ENCODE measurements at places on chromosomes 4 and X.

DNA sequence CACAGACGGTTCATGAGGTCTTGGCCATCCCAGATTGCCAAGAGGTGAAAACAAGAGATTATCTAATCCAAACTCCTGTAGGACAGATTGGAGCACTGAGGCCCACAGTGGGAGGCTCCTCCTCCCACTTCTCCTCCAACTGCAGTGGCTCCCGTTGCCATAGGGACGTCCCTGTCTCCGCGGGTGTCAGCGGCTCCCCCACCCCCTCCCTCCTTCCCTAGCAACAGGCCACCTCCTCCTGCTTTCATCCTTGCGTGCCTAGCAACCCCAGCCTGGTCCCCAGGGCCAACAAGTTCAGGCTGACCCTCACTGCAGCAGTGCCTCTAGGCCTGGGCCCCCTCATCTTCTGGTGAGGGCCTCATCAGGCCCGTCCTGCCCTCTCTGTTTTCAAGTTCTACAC lies 6.8 kb upstream of the IQSEC2 start:
- no peak for DNase-seq

- DNase-seq = no peak
These were observed 202.3 kb upstream of the CENPE start for GRCh38 chr4:103400405-103400804.

DNA sequence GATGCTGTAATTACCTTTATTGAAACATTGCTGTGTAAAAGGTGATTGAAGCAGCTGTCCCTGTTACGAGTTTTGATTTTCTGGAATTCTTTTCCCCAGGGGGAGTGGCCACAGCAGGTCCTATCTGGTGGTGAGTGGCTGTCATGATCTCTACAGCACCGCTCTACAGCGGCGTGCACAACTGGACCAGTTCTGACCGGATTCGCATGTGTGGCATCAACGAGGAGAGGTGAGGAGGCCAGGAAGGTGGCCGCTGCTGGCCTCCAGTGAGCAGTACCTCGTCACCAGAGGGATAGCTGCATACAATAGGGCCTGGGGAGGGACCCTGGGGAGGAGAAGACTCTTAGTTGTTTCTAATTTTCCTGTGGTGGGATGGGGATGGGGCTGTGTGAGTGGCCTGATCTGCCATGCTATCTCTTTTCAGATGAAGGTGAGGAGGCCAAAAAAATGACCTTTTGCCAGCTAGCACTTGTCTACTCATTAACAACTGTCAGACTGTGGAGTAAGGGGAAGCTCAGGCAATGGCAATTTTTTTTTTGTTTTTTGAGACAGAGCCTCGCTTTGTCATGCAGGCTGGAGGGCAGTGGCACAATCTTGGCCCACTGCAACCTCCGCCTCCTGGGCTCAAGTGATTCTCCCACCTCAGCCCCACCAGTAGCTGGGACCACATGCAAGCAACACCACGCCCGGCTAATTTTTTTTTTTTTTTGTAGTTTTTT lies 22.8 kb downstream of the BCORL1 start:
- DNase-seq = no peak

- no peak for DNase-seq
These were observed 236.1 kb downstream of the OPHN1 start for GRCh38 chrX:68196939-68197791.

GRCh38 chr4:76256032-76256431 lies 4.5 kb downstream of the FAM47E start:
- no peak for DNase-seq

DNA sequence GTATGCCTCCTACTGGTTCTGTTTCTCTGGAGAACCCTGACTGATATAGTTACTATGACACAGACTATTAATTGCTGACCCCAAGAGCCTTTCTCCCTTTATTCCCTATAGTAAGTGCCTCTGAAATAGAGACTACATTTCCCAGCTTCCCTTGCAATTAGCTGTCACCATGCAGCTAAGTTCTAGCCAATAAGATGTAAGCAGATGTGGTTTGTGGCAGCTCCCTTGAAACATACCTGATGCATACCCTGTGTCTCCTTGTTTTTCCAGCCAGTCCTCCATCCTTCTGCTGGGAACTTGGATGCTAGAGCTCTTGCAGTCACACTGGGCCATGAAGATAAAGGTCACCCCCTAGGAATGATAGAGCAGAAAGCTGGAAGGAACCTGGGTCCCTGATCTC lies 9.7 kb upstream of the TMEM165 start:
- no peak for DNase-seq

GRCh38 chr4:149161247-149161646 lies 654.4 kb downstream of the IQCM start:
- no peak for DNase-seq

GRCh38 chrX:95059909-95060308 lies 1385.9 kb downstream of the FAM133A start:
- DNase-seq = no peak

DNA sequence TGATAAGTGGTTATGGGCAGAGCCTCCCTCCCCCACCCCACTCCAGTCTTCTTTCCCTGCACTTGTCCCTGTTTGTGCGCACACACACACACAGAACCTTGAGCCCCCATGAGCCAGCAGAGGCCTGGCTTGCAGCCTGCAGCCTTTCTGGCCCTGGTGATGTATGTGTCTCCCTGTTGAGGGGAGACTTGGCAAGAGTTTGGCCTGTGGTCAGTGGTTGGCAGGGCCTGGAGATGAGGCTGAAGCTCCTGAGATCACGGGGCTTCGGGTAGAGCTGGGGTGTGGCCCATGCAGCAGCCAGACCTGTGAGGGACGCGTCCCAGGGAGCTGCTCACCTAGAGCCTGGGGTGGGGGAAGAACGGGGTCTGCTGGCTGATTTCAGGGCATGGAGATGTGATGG lies 2.3 kb downstream of the GPR173 start:
- no peak for DNase-seq

DNA sequence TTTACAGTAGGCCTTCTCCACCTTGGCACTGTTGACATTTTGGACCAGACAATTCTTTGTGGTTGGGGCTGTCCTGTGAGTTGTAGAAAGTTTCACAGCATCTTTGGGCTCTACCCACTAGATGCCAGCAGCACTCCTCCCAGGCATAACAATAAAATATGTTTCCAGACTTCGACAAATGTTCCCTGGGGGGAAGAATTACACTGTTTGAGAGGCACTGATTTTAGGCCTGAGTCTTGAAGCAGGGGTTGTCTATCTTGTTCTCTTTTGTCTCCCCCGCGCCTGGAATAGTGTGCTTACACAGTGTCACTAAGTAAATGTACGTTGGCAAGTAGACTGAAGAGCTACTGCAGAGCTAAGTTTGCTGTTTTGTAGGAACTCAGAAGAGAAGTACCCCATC lies 254.4 kb upstream of the BOD1L1 start:
- DNase-seq = no peak

DNA sequence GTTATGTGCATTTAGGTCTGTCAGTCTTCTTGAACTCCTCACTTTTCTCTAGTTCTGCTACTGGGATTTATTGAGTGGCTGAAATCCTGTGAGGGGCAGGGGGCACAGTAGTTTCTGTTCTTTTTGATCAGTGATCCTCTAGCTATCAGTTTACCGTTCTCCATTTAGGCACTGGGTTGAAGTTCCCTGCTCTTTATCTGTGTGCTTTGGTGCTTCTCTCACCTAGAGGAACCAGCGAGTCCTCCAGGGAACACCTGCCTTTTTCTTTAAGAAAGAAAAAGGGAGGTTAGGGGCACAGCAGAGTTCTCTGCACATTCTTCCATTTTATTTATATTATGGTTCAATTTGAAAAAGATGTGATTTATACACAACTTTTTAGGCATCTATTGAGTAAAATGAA lies 503.0 kb upstream of the AGA start:
- DNase-seq = no peak

GRCh38 chr4:140645614-140646412 lies 77.1 kb upstream of the UCP1 start:
- peak; percentile 29 for DNase-seq

DNA sequence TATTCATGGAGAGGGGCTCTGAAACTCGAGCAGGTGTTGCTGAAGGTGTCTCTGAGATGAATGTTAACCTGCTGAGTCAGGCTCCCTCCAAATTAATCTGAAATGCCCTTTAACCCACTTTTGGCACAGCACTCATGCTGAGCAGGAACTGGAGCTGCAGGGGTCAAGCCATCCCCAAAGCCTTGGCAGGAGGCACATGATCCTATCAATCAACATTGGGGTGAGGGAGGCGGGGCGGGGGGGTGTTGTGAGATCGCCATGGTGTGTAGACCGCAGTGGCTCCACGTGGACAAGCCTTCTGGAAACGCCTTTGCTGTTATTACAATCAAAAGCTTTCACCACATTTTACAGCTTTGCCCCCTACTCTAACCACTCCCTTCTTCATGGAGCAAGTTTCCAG lies 16.5 kb downstream of the ENPP6 start:
- DNase-seq = no peak
